ENCODE measurements at places on chromosomes 4 and X. TPM values are rescaled to one million over a fixed set of nuclear protein-coding genes. Genes with fewer than 3 reads are reported as not detected.
A peak's percentile ranks its signal among the peaks of the same experiment; 100 is the strongest.

DNA sequence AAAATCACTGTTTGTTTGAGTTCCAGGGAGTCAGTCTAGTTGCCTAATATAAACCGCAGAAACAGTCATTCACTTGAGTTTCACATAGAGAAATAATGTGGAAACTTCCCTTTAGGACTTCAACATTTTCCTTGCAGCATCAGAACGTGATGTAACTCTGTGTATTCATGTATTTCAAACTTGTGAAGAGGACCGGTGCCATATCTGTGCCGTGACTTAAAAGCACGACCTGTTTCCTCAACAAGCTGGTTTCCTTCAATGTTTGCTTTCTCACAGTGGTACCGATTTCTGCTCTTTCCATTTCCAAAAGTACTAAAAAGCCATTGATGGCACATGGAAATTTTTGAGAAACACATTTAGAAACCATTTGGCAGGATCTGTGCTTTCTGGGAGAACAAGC, 166.6 kb upstream of the RAPGEF2 start:
- no peak for DNase-seq

DNA sequence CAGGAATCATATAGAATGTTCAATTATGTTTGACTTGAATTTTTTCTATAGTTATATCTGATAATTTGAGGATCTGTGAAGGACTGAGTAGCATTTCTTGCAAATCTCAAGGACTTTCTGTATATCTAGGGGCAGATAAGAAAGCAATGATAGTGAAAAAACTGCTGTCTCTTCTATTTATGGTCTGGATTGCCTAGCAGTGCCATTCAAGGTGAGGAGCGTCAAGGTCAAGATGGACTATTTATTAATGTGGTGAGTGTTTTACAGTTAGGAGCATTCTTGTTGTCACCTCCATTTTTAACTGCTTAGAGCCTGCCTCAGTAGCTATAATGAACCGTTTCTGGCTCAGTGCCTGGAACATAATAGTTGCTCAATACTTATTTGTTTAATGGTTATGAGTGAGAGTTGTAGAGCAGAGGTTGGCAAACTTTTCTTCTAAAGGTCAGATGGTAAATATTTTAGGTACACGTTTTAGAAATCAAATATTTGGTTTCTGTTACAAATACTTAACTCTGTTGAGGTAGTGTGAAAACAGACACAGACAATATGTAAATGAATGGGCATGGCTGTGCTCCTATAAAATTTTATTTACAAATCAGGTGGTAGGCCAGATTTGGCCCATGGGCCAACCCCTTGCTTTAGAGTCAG, 523.2 kb upstream of the IGFBP7 start:
- no peak for DNase-seq

- DNase-seq: no peak
Measured at GRCh38 chrX:14676431-14676830, 147.1 kb downstream of the GLRA2 start.

DNA sequence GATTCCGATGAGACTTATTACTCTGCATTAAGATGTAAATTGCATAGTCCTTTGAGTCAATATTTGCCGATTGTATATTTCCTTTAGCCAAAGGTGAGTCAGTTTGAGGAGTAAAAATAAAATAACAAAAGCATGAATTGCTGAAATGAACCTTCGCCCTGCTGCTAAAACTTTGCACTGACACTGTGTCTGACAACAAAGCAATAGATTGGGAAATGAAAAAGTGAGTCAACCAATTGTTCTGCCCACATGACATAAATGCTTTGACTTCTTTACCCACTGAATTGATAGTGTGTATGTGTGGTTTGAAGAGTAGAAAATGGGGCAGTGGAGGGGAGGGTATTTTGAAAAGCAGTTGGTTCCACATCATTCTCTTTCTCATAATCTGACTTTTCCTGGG, 88.4 kb upstream of the AFF2 start:
- no peak for DNase-seq

DNA sequence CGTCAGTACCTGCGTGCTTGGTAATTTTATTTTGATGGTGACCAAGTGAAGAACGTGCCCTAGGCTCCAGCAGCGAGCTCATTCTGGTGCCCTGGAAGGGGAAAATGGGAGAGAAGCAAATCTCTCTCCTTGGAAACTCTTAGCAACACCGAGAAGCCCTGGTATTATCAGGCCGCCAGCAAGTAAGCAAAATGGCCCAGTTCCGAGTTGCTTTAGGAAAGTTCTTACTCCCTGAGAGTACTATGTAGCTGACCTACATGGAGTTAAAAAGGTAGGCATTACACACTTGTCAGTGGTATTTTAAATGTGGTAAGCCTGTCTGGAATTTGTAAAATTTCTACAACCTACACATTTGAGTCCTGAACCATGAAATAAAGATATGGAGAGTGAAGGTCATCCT, 146.4 kb downstream of the CPEB2 start:
- no peak for DNase-seq

DNA sequence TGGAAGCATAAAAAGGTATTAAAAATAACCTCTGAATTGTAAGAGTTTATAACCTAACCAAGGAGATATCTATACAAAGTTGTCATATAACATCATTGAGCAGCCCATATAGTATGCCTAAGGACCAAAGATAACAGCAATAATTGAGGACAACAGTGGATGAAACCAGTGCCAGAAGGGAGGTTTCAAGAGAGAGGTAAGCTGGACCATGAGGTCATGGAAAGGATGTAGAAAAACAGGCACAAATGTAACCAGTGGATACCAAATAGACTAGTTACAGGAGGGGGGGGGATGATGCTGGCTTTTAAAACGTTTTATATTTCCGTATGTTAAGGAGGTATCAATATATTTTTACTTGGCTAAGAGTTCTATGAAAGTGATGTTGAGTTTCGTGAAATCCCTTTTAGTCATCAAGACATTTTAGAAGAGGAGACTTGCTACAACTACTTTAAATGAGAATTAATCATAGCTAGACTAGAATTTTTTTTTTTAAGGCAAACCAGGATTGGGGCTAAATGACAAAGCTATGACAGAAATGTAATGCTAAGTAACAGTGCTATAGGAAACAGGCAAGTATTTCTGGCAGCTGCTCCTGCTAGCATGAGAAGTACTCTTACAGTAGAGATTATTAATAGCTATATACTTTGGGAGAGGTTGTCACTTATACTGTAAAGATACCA, 161.1 kb downstream of the FBXW7 start:
- DNase-seq: no peak

GRCh38 chrX:153209347-153209746, 30.3 kb downstream of the MAGEA1 start:
- DNase-seq: no peak

DNA sequence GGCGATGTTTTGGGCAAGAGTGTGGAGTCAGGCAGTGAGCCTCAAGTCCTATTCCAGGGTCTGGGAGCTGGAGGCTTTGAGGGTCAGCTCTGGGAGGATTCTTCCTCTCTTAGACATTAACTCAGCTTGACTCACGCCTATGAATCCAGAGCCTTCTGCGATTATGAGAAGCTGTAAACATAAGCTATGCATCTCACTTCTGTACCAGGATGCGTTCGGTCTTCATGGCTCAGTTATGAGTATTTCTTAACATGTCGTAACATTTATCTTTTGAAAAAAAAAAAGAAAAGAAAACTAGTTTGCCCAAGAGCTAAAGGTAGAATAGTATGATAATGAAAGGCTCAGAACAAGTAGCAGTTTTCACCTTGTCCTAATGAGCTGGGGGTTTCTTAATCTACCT, 4.6 kb downstream of the SHROOM2 start:
- no peak for DNase-seq

- DNase-seq: no peak
Measured at GRCh38 chr4:70405765-70406164, 8.0 kb downstream of the OPRPN start.

DNA sequence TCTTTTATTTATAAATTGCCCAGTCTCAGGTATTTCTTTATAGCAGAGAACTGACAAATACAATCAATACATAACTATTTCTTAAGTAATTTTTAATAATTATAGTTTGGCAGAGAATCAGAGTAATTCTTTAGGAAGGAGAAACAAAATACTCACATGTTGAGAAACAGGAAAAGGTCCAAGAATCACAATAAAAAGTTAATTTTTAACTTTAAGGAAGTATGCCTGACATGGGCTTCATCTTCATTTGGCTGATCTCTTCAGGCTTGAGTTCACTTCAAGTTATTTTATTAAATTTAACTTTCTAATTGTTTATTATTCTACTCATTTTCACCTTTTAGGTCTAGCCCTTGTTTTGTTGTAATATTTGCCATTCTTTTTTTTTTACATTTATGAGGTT, 36.1 kb upstream of the RNF150 start:
- DNase-seq: no peak

- DNase-seq: no peak
Measured at GRCh38 chr4:39085891-39086290, 23.9 kb downstream of the KLHL5 start.

DNA sequence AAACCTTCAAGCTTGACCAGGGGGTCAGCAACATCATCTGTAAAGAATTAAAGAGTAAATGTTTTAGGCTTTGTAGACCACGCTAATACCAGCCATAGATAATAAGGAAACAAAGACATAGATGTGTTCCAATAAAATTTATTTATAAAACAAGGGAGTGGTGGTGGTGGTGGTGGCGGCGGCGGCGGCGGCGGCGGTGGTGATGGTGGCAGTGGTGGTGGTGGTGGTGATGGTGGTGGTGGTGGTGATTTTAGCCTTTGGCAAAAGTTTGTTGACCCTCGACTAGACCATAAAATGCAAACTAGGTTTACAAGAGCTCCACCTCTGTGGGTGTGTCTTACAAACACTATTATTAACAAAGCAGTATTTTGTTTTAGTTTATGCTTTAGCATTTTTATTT, 222.3 kb upstream of the SPOCK3 start:
- DNase-seq: no peak

- DNase-seq: no peak
Measured at GRCh38 chr4:8759987-8760386, 111.7 kb downstream of the HMX1 start.

DNA sequence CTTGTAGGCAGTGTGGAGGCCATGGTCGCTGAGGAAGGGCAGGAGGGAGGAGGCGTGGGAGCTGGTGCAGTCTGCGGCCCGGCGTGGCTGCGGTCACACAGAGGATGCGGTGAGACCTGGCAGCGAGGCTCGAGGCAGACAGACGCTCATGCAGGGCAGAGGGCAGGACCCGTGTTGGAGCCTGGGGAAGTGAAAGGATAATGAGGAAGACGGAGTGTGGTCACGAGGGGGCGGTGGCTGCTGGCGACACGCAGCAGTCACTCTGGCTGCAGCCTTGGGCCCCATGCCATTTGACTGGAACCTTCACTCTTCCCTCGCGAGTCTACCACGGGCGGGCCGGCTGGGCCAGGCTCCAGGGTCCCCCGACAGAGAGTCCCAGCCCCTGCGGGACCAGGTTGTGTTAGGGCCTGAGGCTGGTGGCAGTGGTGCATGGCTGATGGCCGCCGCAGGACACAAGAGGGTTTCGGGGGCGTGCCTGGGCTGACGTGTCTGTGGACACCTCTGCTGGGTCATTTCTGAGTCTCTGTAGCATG, 68.8 kb upstream of the HGFAC start:
- DNase-seq: peak; percentile 68

- DNase-seq: no peak
Measured at GRCh38 chr4:169286562-169287301, 16.0 kb upstream of the SH3RF1 start.

DNA sequence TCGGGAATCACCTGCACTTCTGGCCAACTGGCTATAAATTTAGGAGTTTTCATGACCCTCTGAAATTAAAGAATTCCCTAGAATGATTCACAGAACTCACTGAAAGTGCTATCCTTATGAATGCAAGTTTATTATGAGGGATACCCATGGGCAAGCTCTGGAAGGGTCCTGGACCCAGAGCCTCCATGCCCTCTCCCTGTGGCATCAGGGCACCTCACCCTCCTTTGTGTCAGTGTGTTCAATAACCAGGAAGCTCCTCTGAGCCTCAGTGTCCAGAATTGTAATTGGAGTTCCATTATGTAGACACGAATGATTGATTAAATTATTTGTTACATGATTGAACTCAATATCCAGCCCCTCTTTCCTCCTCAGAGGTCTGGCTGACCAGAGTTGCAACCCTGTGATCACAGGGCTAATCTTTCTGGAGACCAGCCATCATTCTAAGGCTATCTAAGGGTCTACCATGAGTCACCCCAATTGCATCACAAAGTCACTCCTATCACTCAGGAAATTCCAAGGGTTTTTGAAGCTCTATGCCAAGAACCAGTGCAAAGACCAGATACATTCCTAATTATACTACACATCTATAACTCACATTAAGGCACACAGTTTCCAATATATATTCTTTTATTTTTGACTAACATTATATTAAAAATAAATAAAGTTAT, 8.9 kb downstream of the ANXA3 start:
- no peak for DNase-seq

DNA sequence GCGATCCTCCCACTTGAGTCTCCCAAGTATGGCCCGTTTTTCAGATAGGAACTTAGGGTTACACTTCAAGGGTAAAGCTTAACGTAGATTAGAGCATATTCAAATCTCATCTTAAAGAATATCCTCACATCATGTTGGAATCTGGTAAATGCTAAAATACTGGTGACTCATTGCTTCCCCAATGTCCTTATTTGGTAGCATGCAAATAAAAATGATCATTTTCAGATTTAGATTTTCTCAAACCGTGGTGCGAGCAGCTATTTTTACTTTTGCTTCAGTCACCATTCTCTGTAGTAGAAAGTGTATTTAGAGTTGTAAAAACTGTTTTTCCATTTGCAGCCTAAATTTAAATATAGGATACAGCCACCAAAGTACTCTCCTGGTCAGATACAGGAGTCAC, 101.5 kb upstream of the MAML3 start:
- no peak for DNase-seq

Gene FAAH2
- total RNA-seq: 0.14 TPM

Gene HMX1
- total RNA-seq: not detected

Gene CT45A9
- not detected for total RNA-seq

Gene FGFR3
- 3.5 TPM for total RNA-seq

Gene GAGE2A
- total RNA-seq: not detected

Gene FAT4
- 6.7 TPM for total RNA-seq
